Fibroblast of lung (primary cell): ENCODE measurements at places on chromosomes 12 and 14. TPM values are rescaled to one million over a fixed set of nuclear protein-coding genes. Genes with fewer than 3 reads are reported as not detected.
A peak's percentile ranks its signal among the peaks of the same experiment; 100 is the strongest.

DNA sequence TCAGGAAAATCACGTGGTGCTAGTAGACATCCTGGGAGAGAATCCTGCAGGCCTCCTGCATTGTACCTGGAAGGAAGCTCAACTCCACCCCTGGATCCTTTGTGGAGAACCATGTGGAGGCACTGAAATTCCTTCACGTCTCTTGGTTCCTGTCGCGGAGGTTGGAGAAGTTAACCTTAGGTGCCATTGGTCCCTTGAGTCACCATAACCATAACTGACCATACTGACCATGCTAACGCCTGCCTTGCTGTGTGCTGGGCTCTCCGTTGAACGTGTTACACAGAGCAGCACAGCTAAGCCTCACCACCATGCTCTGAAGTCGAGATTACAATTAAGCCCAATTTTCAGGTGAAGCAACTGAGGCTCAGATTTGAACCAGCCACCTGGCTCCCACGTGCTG, 18.6 kb downstream of the C14orf132 start:
- no peak for DNase-seq

- no peak for DNase-seq
Observed at GRCh38 chr12:24760162-24760561, 188.7 kb downstream of the BCAT1 start.

GRCh38 chr14:101476916-101477553, 84.3 kb upstream of the DIO3 start:
- DNase-seq: no peak

GRCh38 chr14:50025073-50025472, 91.3 kb downstream of the VCPKMT start:
- no peak for DNase-seq

SLC5A8 gene
- not detected in 2 replicates for total RNA-seq

LALBA gene
- total RNA-seq: not detected in 2 replicates

DNA sequence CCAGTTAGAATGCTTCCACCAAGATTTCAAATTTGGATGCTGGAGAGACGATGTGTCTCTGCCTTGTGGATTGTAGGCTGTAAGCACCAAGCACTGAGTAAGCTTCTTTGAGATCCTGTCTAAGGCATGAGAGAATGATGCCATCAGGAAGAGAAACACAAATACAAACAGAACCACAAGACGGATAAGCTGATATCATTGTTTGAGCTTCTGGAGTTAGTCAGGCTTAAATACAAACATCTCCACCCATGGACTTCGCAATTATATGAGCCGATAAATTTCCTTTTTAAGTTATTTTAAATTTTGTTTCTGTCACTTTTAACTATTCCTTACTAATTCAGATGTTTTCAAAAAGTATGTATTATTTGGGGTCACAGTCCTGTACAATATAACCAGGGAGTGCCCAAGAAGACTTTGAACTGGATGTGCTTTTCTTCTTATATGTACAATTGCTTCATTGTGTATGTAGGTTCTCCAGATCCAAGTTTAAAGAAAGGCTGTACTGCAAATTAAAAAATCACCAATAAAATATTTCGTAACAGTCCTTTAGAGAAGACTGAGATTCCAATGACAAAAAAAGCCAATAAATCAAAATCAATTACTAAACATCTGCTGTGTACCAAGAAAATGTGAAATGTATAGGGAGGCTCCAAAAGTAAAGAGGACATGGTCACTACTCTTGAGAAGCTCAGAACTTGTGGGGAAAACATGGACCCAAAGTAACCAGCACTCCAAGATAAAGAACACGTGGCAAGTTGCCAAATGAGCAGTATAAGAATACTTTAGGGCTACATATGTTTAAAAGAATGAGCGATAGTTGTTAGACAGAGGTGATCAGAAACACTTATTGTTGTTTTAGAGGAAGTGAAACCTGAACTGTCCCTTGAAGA, 274.1 kb downstream of the ADAMTS20 start:
- DNase-seq: peak; percentile 40

GRCh38 chr14:75821831-75822521, 159.8 kb downstream of the TGFB3 start:
- peak; percentile 63 for DNase-seq

DNA sequence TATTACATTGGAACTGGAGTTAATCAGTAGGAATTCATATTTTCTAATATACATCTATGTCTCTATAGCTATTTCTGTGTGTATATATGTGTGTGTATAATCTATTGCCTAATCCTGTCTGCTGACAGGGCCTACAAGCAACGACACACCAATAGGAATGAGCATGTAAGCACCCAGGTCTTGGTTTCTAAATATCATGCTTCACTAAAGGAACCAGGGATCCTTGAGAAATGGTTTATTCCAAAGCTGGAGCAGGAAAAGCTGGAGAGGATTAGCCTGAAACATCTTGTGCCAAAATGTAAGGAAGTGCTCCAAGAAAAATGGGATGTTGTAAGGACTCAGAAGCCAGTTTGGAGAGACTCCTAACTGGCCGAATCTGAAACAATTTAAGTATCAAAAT, 29.3 kb upstream of the LGALS3 start:
- peak; percentile 85 for DNase-seq
